ENCODE measurements at places on chromosomes 2 and 18. TPM values are rescaled to one million over a fixed set of nuclear protein-coding genes. Genes with fewer than 3 reads are reported as not detected.
A peak's percentile ranks its signal among the peaks of the same experiment; 100 is the strongest.

DNA sequence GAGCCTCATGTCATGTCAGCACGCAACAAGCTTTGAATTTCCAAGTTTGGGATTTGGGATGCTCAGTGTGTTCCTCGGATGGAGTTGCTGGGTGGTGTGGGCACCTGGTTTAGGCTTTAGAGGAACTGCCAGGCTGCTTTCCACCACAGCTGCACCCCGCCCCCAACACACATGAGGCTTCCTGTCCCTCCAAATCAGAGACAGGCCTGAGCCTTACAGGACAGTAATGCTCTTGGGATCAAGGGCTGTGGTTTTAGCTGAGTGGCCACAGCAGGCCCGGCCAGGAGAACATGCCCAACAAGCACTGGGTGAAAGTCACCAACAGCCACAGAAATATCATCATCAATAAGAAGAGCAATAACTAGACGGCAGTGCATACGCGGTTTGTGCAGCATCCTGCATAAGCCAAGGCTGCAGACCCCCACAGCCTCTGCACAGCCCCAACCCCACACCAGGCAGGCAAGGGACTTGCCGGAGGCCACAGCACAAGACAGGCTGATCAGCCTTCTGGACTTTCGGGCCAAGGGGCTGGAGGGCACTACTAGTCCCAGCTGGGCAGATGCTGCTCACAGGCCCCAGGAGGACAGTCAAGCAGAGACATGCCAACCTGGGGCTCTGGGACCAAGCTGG is 29.7 kb upstream of the GPC1 start:
- peak; percentile 15 for DNase-seq

DNA sequence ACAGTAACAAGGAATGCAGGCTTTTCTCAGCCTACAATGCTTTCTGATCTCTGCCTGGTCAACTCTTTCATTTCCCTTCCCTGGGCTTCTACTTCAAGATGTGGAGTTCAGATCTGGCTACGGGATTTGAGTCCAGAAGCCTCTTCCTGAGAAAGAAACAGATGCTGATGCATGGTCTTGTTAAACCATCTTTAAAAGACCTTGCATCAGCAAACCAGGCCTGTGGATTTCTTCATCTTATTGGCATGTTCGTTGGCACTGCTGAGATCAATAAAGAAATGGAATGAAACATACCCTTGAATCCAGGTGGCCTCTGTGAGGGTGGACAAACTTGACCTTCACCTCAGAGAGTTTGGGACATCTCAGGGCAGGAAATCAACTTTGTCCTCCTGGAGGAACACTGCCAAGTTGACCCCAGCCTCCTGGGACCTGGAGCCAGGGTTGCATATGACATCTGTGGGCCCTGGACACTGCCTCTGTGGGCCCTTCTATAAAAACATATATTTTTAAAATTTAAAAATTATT is 21.4 kb downstream of the IGFBP2 start:
- DNase-seq: no peak

DNA sequence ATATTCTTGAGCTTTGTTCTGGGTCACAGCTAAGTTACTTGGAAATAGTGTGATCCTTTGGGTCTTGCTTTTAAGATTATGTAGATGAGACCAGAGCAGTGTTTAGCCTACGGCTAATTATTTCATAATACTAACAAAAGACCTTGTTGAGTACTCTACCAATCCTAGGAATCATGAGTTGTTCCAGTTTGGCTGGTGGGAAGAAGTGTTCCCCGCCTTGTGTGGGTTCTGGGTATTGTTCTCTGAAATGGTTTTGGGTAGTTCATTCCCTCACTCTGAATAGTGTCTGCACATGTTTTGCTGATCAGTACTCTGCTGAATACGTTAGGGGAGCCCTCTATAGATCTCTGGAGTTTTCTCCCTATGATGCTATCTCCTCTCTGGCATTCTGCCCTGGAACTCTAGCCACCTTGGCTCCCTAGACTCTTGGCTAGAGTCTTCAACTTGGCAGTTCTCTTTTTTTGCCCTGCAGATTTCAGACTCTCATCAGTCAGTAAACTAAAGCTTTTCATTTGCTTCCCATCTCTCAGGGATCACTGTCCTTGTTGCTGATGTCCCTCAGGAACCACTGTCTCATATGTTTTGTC is 48.4 kb downstream of the NEMP2 start:
- no peak for DNase-seq

GRCh38 chr18:22703883-22704585 is 229.1 kb upstream of the RBBP8 start:
- no peak for DNase-seq

GRCh38 chr2:161112908-161113307 is 47.3 kb upstream of the TANK start:
- DNase-seq: no peak

- no peak for DNase-seq
Measured at GRCh38 chr2:61538920-61539520, 864 bp upstream of the XPO1 start.

HOXD11 gene
- total RNA-seq: not detected

SPATA3 gene
- total RNA-seq: not detected

DNA sequence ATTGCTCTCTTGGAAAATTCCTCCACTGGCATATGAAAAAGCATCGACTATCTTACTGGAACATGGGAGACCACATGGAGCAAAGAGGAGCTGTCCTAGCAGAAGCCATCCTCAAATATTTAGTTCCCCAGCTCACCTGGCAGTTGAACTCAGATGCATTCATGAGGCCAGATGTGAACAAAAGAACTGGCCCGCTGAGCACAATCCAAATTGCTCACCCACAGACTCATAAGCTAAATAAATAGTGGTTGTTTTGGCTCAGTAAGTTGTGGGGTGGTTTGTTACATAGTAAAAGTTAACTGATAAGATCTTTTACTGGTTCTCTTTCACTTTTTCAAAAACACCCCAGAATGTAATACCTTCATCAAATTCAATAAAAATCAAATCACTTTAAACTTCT is 108.6 kb upstream of the CWC22 start:
- DNase-seq: no peak
